ENCODE measurements at places on chromosomes 12 and 14. TPM values are rescaled to one million over a fixed set of nuclear protein-coding genes. Genes with fewer than 3 reads are reported as not detected.

Gene ASCL1
- total RNA-seq, result not detected

Gene SLC4A8
- 6.8 TPM for total RNA-seq

Gene ZNF891
- 2.1 TPM for total RNA-seq

Gene RFLNA
- not detected for total RNA-seq

Gene KRT82
- not detected for total RNA-seq

Gene B3GNT4
- 0.32 TPM for total RNA-seq
